ENCODE measurements at places on chromosomes 13 and 19.

DNA sequence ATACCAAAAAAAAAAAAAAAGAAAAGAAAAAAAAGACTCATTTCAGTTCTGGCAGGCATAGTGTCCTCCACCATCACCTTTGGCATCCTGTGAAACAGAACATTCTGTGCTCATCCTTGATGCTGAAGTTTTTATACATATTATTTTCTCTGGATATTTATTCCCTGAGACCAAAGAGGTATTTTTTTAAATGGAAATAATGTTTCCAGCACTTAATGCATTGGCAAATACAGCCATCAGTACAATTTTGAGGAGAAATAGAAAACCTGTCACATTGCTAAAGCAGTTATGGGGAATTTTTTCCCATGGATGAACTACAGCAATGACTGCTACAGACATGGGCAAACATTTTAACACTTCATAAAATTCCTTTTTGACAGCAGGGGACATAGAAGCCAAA is 312.4 kb downstream of the DNAJC15 start:
- DNase-seq: no peak

GRCh38 chr13:21684576-21684975 is 13.7 kb downstream of the FGF9 start:
- no peak for DNase-seq

DNA sequence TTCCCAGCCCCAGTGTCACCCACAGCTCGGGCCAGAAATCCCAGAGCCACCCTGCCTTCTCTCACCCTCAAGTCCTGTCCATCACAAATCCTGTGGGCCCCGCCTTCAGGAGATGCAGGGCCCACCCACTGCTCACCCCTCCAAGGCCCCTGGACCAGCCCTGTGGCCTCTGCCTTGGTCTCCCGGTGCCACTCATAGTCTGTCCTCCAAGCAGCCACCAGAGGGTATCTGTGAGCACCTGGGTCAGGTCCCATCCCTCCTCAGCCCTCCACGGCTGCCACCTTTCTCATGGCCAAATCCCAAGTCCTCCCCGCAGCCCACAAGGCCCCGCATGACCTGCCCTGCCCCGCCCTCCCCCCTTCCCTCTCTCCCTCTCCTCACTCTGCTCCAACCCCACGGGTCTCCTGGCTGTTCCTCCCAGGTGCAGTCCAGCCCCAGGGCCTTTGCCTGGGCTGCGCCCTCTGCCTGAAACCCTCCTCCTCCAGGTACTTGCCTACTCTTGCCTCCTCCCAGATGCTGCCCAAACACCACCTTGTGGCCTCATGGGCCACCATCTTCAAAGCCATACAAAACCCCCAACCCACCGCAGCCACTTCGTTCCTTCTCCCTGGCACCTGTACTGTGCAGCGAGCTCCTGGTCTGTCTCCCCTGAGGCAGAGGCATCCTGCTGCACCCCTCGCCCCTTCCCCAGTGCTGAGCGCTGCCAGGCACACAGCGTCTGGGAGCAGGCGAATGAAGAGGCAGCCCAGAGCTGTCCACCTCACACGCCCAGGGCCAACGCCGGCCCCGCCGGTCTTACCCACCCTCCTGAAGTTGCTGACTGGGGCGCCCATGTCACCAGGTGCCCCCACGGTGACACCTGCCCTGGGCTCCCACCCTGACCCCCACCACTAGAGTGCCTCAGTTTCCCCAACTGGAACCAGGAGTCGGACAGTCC is 13.2 kb upstream of the UQCR11 start:
- peak; percentile 69 for DNase-seq

DNA sequence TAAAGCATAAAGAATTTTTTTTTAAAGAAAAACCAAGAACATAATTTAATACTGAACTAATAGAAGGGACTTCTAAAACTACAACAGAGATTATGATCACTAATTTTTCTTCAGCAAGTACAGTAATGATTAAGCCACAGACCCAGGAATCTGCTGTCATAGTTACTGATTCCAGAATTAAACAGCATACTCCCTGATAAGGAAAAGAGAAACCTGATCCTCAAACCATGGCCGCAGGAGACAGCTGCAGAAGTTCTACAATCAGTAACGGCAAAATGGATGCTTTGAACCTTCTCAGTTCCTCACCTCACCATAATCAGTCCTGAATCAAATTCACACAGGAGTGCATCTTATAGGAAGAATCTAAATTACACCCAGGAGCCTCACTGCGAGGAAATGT is 939.0 kb upstream of the SLITRK1 start:
- no peak for DNase-seq

GRCh38 chr19:10717356-10718204 is at the start of gene DNM2:
TSS of gene DNM2 (plus strand) at chr19:10718079. CDS start at chr19:10718243, 164 bp downstream.
- peak; percentile 99 for DNase-seq

DNA sequence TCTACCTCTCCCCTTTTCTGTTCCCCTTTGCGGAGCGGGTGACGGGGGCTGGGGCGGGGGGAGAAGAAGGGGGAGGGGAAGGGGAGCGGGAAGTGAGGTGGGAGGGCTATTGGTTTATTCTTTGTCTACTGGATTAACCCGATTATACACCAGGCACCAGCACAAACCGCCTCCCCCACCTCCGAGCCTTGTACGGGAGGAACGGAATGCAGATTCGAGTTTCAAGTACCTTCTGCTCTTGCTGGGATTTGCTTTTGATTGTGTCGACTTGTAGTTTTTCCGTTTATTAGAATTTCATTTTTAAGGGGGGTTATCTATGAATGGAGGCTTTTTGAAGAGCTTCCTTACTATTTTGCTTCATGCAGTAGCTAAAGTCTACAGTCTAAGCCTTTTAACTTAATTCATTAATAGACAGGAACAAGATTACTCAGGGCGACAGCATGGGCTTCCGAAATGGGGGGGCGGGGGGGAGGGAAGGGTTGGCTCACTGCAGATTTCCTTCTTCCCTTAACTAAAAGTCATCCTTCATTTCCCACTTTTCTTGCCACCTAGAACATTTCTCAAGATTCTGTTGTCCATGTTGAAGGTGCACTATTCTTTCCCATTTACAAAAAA is 937 bp upstream of the SPRY2 start:
- DNase-seq: no peak

- DNase-seq: no peak
Observed at GRCh38 chr19:35845215-35846037, 6.9 kb downstream of the NPHS1 start.

DNA sequence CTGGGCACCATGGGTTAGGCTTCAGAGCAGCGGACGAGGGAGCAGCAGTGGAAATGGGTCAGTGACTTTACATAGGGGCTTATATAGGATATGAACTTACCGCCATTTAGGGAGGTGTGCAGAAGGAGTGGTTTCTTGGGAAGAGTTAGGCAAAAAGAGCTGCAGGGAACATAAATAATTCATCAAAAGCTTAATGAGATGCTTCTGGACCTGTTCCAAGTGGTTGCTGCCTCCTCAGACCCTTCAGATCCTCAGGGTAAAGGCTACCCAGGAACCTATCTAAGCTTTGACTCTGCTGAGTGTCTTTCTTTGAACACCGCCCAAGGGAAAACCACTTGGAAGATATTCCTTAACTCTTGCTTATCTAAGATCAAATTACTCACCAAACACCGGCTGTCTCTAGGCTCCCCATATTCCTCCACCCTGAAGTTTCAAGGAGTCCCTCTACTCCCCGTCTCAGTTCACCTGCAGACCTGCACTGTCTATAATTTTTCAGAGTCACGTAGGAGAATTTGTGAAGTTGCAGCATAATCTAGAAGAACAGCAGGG is at the start of gene IGFL4:
TSS of gene IGFL4 (minus strand) at position 51 of the 549 bp plus-strand sequence. CDS start at position 11, 40 bp downstream.
- DNase-seq: no peak

GRCh38 chr13:35475960-35476943 is at the start of gene MAB21L1:
TSS of gene MAB21L1 (minus strand) at chr13:35476689. CDS start at chr13:35476138, 551 bp downstream.
- DNase-seq: no peak

DNA sequence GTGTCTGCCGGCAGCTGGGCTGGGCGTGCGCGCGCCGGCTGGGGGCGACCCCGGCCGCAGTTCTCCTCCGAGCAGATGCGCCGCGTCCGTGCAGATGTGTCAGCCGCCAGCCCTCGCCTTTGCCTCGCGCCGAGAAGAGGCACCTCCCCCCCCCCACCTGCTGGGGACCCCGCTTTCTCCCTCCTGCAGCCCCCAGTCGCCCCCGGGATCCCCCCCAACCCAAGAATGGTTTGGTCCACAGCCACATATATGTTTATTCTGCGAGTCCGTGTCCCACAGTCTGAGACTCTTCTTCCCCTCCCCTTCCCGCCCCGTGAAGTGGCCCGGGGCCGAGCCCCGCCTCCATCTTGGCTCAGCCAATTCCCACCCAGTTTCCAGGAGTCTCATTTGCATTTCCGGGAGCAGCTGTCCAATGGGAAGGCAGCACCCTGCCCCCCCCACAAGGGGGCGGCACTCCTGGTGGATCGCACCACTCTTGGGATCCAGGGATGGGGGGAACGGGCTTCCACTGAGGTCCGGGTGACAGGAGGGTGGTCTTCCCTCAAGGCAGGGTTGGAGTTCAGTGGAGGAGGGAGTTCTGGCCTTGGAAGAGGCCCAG is 8.6 kb downstream of the ISOC2 start:
- peak; percentile 75 for DNase-seq

- DNase-seq: no peak
Observed at GRCh38 chr19:34788074-34788473, 15.1 kb upstream of the ZNF599 start.

- DNase-seq: no peak
Observed at GRCh38 chr19:37928527-37929286, 21.7 kb downstream of the SIPA1L3 start.

DNA sequence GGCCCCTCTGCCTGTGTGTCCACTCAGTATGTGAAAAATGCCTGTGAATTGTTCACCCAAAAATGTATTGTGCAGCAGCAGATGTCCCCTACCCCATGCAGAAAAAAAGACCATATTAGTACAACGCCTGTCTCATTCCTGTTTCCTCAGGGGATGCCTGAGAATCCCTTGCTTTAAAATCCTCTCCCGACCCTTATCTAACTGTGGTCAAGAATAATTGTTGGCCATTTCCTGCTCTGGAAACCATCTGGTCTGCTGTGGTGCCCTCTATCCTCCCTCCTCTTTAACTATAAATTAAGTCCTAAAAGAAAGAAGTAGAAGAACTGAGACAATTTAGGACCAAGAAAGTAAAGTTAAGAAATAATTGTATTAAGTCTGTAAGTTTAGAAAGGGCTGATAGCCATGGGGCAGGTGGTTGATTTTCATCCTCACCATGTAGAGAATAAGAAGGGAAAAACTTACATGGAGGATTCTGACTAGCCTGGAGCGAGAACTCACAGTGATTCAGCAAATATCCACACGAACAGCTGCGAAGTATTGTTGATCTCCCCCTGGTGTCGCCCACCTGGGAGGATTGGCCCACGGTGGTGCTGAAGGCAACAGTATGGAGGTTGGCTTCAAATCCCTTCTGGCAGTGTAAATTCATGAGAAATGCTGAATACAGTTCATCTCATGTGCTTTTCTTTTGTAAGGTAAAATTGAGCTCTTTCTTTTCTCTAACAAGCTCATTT is 85.6 kb downstream of the COL4A2 start:
- no peak for DNase-seq

DNA sequence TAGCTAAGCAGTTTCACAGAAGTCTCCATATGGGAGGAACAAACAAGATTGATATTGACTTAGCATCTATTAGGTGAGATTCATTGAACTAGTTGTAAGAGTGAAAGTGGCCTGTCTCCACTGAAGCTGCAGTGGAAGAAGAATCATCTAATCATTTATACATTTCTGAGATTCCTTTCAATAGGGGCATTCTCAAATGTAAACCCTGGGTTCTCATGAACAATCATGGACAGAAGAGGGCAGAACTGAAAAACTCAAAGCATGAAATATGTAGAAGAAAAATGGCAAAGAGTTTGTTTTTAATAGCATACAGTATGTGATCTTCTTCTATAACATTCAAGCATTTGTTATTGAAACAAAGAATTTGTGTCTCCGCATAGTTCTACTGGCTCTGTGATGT is 17.6 kb upstream of the POSTN start:
- DNase-seq: no peak

DNA sequence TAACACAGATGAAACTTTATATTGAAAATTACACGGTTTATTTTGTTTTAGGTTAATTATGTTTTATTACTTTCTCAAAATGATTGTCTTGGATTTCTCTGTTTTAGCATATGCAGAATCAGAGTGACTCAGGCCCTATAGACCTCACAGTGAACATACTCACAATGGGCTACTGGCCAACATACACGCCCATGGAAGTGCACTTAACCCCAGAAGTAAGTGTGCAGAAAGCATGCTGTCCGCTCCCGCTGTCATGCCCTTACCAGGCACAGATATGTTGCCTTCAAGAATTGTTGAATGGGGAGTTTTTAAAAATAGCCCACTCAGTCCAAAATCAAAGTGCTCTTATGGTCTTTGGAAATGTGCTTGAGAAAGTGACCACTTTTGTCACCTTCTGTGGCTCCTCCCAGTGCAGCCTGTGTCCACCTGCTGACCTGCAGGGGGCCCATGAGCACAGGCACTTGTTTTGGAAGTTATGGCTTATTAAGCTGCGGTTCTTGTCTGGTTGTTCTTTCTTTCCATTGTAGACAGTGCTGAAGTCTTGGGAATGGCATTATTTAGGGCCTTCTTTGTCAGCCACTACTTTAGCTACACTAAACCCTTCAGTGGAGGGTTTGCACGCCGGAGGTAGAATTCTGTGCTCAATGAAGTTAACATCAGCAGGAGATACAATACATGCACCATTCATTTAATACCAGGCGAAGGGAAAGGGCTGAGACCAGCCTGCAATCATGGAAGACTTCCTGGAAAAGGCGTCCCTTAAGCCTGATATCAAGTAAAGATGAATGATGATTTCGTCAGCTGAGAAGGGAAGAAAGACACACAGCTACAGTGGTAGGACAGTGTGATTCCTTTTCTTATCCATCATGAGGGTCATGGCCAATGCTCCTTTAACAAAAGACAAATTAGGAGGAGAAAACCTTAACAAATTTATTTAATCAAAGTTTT is 36.7 kb downstream of the CUL4A start:
- no peak for DNase-seq

DNA sequence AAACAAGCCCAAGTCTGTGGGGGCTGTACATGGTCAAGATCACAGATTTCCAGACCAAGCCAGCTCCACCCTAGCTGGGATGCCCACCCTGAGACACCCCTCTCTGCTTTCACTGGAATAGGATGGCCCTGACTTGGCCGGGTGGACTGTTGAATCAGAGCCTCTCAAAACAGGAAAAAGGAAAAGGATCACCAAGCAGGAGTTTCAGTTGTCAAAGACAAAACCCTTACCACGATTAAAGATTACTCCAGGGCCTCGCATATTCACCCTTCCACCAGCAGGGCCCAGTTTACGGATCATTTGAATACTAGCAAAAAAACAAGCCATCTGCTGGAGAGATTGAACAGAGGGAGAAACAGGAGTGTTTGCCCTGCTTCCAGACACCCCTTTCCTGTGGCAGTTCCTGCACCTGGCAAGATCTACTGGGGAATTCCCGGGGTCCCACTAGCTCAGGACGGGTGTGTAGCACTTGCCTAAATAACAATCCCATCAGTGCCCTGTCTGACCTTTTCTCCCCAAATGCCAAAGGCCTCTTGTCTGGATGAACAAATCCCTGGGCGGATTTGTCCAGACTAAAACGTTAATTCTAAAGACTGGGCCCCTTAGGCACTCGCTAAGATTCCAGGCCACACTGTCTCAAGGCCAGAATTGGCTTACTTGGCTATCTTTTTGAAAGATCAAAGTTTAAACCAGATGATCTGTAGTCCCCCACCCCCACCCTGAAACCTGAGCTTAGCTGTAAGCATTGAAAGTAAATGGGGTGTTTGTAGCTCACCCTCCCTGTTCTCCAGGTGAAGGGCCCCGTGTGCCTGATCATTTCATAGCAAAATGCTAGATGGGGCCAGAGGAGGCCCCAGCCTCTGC is 38.4 kb downstream of the ACTN4 start:
- DNase-seq: no peak
